Left cardiac atrium (tissue), 4 donors: ENCODE measurements at places on chromosomes 5 and 9.

DNA sequence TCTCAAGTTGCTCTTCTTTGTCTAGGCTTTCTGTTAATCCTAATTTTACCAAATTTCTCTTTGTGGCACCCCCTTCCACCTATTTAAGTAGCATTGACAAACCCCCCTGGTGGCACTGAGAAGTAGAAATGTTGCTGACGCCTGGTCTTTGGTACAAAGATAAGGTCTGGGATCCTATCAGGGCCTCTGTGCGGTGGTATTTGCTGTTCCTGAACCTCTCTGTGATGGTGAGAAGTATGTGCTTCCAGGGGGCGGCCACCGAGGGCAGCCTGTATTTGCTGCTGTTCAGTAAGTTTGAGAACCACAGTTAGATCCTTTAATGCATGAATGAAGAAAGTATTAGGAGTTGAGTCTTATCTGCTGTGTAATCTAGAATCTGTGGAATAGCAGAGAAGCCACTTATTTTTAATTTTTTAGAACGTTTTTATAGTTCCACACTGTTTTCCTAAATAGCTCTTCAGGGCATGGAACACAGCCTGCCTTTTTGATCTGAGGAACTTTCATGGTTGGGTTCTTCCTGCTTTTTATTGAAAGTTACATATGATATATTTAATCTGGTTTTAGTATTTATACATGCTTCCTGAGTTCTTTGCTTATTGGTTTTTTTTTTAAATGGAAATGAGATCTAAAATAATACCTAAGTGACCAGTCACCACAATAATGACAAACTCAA, 124.2 kb downstream of the TRIO start:
- DNase-seq = no peak

- no peak for DNase-seq
Measured at GRCh38 chr5:17315710-17316221, 98.3 kb downstream of the BASP1 start.

GRCh38 chr5:19534751-19535150, 453.2 kb downstream of the CDH18 start:
- no peak for DNase-seq

- no peak for DNase-seq
Measured at GRCh38 chr9:36928670-36929349, 105.3 kb downstream of the PAX5 start.

DNA sequence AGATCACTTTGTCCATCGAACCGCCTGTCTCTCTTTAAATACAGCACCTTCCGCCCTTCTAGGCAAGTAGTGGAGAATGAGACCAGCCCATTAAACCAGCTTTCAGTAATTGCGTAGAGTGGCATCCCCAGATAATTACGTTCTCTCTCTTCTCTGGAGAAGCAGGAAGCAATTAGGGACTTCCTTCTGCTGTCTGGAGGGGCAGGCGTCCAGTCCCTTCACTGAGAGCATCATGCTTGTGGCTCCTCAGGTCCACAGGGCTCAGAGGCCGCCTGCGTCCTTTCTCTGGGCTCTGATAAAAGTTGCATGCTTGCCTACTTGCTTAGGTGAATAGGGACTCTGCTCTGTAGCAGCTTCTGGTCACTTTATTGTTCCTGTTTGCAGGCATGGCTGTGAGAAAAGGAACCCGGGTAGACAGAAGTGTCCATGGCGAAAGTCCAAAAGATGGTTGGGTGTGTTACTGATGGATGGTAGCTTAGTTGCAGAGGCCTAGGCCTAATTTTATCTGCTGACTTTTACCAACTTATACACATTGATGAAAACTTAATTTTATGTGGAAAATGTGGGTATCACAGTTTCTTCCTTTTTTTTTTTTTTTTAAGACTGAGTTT, 299.1 kb upstream of the PANK3 start:
- no peak for DNase-seq

DNA sequence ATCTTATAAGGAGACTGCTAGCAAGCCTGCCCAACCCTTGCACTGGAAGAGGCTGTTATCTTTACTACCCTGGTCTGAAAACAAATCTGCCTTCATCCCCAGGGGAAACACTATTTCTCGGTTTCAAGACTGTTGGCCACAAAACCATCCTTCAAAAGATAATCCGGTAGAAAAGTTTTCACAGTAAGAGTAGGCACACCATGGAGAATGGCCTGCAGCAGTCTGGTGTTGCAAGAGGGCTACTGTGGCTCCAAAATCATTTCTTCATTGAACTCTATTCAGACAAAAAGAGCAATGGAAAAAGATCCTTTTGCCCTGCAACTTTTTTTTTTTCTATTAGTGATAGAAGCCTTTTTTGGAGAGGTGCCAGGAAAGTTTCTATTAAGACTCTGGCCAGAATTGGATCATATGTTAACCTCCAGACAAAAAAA, 163.9 kb downstream of the ARHGEF28 start:
- DNase-seq = no peak

DNA sequence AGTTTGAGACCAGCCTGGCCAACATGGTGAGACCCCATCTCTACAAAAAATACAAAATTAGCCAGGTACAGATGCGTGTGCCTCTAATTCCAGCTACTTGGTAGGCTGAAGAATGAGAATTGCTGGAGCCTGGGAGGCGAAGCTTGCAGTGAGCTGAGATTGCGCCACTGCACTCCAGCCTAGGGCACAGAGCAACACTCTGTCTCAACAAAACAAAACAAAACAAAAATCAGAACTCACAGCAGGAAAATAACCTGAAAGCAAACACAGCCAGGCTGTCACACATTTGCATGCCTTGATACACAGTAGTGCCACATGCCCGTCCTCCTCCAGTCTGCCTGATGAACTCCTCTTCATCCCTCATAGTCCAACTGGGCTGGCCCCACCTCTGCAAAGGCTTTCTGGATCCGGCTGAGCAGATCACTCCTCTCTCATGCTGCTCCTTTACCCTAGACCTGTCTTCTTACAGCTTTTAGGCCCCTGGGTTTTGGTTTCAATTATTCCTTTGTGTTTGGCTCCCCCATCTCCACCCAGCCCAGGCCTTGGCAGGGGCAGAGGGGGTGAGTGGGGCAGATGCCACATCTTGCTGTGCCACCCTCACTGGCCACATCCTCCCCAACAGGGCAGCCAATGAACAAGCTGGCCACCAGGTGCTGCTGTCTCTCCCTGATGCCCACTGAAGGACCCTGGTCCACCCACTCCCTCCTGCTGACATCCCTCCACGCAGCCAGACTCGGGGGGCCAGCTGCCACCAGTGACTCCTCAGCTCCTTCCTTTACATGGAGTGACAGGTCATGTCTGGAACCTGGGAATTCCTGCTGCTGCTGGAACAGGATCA, 62.0 kb upstream of the GGTA1 start:
- no peak for DNase-seq

DNA sequence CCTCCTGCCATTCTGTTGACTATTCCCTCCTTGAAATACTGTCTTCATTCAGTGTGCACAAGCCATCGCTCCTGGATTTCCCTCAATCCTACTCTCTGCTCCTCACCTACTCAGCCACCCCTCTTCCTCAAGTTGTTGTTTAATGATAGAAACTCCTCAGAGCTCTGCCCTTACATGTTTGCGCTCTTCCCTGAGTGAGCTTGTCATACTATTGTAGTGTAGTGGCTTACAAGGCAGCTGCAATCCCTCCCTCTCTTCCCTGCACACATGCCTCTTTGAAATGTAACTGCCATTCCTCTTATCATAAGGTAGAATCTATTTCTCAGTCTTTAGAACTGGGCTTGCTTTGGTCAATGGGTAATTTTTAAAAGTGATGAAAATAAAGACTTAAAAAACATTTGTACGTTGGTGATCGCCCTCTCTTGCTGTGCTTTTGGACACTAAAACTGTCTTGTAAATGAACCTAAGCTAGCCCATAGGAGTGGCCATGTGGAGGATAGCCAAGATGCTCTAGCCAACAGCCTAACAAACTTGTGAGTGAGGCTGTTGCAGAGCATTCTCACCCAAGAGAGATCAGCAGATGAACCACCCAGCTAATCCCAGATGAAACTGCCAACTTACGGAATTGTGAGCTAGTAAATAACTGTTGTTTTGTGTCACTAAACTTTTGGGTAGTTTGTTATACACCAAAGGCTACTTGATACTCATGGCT, 18.1 kb upstream of the SMAD5 start:
- no peak for DNase-seq

GRCh38 chr5:81105261-81105877, 127.8 kb upstream of the CKMT2 start:
- DNase-seq = no peak

- DNase-seq = no peak
Measured at GRCh38 chr5:36227046-36227445, 14.7 kb downstream of the NADK2 start.

DNA sequence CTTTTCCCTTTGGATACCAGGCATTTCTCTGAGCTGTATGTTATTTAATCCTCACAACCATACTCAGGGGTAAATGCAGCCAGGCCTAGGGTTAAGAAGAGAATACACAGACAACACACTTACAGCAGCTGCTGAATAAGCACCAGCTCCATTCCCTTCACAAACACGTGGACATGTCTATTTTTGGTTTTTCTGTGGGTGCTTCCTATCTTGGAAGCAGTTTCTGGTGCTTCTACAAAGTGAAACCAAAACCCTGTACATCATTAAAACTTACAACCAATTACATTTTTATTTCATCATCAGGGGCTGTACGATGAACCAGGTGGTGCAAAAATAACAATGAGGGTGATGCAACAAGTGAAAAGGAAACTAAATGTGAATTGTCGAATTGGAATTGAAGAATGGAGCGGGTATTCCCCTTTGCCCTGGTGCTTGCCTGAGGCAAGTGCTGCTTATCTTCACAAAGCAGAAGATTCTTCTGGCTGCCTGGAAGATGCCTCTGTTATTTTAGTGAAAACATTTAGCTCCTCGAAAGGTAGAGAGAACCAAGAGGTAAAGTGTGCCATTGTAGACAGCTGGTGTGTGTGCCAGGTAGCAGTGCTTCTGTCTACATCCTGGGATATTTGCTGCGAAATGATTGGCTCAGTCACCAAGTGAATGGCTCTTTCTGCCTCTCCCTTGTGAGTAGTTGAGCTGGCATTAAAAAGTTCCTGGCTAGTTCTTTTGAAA, 18.6 kb upstream of the IFNB1 start:
- DNase-seq = no peak

DNA sequence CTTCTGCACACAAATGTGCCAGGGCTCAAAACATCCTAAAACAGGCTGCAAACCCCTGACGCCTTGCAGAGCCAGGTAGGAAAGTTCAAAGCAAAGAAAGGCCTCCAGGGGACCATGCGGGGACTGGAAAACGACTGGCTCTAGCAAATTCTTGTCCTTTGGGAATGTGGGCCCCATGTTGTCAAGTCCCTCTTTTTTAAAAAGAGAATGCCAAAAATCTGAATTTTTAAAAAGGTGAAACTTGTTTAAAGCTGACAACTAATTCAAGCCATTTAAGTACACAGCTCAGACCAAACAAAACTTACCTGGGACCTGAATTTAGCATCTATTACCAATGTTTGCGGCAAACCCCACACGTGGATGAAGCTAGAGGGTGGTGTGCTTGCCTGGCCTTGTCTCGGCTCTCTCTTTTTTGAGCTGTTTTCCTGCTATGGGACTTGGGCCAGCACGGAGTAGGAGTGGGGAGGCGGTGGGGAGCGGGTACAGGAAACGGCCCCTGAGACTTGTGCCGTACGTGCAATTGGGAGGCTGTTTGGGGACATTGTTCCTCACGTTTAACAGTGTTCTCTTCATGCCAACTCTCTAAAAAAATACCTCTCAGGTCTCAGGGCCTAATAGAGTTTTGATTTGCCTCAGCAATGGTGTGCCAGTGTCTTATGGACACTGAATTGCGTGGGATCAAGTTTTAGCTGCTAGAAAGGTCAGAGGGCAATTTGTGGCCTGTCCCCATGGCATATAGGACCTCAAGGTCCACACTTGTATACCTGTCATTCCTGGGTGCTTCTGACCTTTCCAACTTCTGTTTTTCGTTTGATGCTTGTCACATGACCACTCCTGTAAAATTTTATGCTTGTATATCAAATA, 15.1 kb upstream of the PHF19 start:
- no peak for DNase-seq

DNA sequence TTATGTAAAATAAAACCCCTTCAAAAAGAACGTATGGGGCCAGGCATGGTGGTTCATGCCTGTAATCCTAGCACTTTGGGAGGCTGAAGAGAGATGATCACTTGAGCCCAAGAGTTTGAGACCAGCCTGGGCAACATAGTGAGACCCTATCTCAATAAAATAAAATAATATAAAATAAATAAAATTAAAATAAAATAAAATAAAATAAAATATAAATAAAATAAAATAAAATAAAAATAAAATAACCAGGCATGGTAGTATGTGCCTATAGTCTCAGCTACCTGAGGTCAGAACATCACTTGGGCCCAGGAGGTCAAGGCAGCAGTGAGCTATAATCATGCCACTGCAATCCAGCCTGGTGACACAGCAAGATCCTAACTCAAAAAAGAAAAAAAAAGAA, 185.1 kb downstream of the EPB41L4A start:
- no peak for DNase-seq

DNA sequence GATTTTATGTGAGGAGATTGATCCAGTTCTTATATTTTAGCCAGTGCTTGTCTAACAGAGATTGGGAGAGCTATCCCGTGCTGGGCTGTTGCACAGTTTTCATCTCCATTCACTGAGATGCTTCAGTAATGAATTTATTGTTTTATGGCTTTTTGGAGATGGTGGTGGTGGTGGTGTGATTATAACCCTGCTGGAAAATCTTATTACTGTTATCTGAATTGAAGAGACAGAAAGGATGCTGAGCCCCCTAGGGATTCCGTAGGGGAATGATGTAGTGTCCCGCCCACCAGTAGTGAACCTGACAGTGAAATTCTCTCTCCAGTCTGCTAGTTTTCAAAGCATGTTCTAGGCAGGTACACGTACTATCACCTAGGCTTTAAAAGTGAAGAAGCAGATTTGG, 1.9 kb downstream of the RAI14 start:
- DNase-seq = no peak

GRCh38 chr9:97491216-97491999, 10.1 kb upstream of the TMOD1 start:
- no peak for DNase-seq

GRCh38 chr5:134022333-134022732, 17.6 kb upstream of the VDAC1 start:
- no peak for DNase-seq

- DNase-seq = no peak
Measured at GRCh38 chr5:169178274-169178673, 122.7 kb downstream of the SLIT3 start.

DNA sequence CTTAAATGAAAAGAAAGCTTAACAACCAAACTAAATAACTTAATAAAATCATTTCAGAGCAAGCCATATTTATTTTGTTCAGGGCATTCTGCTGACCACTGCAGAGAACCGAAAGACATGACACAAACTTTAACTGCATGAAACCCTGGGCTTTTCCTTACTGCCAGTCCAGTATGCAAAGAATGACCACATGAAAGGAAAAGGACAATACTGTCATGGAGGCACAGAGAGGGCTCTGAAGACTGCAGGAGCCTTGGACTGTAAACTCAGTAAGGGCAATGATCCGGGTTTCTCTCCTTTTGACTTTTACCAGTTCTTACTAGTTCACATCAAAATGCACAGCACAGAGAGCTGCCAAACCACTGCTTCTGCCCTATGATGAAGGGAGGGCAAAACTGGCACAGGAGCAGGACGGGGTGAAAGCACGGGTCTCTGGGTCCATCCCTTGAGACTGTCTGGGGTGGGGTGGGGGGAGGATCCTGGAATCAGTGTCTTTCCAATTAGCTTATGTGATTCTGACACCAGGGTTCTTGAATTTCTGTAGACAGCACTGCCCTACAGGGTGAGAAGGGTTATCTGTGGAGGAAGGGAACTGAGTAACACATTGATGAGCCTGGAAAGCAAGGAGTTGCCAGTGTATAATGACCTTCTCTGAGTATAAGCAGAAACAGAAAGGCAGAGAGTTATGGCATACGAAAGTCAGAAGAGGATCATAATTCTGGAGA, 44.7 kb downstream of the RNF130 start:
- DNase-seq = no peak
